ENCODE measurements at places on chromosomes 12 and 14.

- no peak for DNase-seq
Observed at GRCh38 chr12:130645751-130646150, 70.3 kb downstream of the RIMBP2 start.

DNA sequence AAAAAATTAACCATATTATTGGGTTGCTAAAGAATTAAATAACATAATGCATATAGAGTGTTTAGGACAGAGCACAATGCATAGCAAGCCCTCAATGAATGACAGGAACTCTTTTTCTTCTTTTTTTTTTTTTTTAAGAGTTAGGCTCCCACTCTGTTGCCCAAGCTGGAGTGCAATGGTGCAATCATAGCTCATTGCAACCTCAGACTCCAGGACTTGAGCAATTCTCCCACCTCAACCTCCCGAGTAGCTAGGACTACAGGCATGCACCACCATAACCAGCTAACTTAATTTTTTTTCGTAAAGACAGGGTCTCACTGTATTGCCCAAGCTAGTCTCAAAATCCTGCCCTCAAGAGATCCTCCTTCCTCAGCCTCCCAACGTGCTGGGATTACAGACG, 20.5 kb upstream of the MTERF2 start:
- no peak for DNase-seq

DNA sequence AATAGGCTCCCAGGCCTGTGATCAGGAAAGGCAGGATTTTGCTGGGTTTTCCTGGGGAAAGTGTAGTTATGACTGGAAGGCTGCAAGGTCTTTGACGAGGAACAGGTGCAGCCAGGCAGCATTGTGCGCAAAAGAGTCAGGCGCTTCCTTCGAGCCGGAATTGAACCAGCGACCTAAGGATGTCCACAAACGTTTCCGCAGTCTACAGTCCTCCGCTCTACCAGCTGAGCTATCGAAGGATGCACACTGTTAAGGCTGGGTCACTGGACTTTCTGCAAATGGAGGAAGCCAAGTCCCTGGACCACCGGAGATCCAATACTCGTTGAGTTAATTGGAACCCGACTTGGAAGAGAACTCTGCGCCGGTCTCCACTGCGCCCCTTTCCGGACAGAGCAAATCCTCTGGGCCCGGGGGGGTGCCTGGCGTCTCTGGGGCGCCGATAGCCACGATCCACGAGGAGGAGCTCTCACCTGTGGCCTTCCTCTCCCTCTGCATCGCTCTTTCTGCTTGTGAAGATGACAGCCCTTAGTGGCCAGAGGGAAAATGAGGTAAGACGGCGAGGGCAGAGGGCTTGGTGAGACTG, 18.4 kb upstream of the OR6S1 start:
- no peak for DNase-seq

DNA sequence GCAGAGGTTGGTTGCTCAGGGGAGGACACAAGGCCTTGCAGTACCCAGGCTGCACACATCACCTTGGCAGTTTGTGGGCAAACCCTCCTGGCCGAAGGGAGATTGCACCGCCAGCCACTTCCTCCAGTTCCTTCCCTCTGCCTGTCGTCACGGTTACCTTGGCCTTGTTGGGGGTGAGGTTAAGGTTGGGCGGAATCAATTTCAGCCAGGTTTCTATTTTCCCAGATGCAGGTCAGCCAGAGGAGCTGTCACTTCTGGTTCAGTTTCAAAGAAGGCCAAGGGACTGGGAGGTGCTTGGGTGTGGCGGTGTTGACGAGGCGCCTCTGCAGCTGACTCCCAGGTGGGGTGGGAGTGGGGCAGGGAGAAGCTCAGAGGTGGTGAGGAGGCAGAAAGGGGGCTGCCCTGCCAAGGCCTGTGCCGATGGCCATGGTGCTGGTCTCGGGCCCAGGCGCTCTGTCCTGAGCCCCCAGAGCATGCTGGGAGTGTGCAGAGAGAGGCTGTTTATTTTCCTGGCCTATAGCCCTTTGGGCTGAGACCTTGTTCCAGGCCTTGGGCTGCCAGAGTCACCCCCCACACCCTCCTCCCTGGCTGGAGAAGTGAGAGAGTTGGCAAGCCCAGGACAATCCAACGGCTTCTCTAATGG, 31.4 kb downstream of the JDP2 start:
- no peak for DNase-seq

DNA sequence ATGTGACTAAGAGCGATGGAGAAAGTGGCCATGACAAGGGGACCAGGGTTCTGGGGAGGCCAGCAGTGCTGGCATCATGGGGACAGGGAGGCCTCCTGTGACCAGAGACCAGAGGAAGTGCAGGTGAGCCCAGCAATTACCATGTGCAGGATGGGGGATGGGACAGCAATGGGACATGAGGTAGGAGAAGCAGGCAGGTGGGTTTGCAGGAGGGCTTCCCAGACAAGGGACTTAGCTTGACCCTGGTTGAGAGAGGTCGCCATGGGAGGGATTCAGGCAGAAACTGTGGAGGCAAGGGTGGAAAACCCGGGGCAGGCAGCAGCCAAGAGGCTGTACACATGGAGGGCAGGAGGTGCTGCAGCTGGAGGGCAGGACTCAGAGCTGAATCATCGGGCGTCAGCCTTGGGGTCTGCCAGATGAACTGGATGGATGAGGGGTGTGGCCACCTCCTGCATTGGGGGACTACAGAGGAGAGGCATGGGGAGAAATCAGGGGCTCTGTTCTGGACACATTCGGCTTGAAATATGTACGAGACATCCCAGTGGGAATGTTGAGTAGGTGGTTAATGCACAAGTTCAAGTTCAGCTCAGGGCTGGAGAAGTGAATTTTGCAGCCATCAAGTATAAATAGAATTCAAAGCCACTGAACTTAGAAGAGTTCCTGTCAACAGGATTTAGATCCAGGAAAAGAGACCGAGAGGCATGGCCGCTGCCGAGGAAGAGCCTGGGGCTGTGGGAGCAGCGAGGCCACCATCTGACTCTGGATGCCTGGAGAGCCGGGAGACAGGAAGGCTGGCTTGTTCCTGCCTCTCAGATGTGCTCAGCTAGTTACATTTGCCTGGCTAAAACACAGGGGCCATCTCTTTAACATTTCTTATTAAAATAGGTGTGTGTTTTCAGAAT, 36.6 kb downstream of the SFSWAP start:
- no peak for DNase-seq

GRCh38 chr14:36835128-36835527, 173.5 kb downstream of the PAX9 start:
- no peak for DNase-seq

- no peak for DNase-seq
Observed at GRCh38 chr12:6323340-6323994, 13.0 kb downstream of the PLEKHG6 start.

DNA sequence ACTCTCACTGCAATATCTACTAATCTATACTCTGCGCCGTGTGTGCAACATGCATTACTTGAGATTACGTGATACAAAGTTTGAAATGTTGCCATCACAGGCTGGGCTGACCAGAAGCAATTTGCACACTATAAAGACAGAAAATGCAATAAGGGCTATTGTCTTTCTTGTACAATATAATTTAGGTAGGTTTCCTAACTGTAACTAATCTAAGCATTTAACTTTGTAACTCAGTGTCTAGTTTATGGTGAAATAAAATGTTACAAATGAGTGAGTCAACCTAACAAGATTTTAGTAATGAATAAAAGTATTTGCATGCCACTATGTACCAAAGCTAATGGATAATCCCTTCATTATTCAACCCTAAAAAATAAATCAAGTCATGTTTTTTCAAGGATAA, 57.8 kb downstream of the LRP6 start:
- no peak for DNase-seq

DNA sequence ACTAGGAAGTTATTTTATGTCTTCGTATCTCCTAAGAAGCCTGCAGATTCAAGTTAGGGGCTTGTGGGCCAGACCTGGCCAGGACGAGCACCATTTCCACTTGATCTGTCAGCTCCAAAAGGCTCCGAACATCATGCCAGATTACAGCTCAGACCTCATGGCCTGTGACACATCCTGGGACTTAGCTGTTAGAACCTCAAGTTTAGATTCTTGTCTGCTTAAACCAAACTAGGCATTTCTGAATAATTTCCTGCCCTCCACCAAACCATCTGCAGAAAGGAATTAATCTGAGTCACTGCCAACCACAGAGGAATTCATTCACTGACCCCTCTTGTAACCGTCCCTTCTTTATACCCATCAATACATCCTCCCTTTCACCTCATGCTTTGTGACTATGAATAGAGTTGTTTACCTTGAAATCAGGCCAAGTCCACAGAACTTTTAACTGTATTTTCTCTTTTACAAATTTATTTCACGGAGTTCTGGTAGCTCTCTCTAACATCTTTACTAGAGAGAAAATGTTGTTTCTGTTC, 120.3 kb downstream of the FBXL14 start:
- no peak for DNase-seq

DNA sequence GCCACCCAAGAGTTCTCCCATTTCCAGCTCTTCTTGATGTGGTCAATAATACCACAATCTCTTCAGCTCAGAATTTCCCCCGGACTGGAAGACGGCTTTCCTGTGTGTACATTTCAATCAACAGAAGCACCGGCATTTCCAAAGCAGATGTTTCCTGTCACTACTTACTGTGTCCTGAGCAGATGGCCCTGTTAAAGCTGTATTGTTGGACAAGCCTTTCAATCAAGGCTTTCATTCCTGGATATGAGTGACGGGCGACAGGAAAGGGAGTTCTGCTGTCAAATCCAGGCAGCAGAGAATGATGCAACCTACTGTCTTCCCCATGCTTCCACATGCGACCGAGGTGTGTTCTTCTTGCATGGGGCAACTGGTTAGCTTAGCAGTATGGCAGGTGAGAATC, 76.4 kb upstream of the CCDC60 start:
- DNase-seq: no peak

- DNase-seq: peak; percentile 92
Observed at GRCh38 chr14:79278798-79279644, 932.3 kb downstream of the DIO2 start.

- DNase-seq: no peak
Observed at GRCh38 chr14:51939755-51940301, 49.5 kb upstream of the RTRAF start.

DNA sequence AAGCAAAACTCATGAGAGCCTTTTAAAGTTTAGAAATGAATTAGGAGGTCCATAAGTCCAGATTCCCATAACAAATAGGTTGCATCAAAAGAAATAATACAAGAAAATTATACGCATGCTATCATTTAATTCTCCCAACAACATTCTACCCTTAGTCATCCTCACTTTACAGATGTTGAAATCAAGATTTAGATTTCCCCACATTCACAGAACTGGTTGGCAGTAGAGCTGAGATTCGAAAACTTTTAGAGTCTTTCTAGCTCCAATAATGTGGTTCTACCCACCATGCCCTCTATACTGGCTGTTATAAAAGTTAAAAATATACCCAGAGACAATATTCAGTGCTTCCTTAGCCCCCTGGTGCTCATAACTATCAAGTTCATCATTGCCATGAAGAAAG, 56.6 kb upstream of the METAP2 start:
- DNase-seq: no peak

GRCh38 chr12:46483572-46484395, 111.2 kb upstream of the SLC38A2 start:
- DNase-seq: no peak

DNA sequence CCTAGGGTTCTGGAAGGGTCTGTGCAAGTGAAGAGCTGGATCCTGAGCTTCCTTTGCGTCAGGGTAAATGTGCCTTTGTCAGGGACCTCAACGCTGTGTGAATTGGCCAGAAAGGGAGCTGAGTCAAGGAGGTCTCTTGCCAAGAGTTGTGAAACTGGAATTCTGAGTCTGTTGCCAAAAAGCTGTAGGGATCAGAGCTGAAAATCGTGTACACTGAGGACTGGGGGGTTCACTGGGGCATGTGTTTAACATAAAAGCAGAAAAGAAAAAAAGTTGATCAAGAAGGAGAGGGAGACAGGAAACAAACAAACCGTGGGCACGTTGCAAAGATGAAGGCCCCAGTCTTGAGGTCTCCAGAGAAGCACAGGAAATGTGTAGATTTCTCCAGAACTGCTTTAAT, 1081.5 kb downstream of the VRK1 start:
- no peak for DNase-seq

GRCh38 chr12:44616402-44616801, 259.7 kb downstream of the NELL2 start:
- DNase-seq: no peak

DNA sequence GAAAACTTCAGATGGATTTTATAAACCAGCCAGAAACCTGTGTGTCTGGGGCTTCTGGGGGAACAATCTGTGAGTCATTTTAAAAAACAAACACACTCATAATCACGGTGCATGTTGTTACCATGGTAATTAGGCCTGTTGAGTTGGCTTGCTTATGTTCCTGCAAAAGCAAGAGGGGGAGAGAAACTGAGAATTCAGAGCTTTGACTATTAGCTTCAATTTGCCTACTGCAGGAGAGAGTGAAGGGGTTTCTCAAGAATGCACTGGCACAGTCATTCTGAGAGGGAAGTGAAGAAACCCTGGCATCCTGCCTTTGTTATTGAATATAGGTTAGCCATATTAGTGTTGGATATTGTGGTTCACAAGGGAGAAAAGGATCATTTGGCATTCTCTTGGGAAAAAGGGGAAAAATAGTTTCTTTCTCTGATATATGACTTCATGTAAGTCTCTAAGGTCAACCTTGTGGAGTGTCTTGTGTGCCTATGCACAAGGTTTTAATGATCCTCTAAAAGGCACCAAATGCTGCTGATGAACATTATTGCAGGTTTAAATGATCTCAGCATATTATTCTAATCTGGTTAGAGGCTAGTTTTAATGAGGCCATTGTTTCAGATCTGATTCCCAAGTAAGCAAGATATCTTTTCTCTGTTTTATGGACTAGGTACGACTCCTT, 12.9 kb downstream of the GNG2 start:
- DNase-seq: no peak

DNA sequence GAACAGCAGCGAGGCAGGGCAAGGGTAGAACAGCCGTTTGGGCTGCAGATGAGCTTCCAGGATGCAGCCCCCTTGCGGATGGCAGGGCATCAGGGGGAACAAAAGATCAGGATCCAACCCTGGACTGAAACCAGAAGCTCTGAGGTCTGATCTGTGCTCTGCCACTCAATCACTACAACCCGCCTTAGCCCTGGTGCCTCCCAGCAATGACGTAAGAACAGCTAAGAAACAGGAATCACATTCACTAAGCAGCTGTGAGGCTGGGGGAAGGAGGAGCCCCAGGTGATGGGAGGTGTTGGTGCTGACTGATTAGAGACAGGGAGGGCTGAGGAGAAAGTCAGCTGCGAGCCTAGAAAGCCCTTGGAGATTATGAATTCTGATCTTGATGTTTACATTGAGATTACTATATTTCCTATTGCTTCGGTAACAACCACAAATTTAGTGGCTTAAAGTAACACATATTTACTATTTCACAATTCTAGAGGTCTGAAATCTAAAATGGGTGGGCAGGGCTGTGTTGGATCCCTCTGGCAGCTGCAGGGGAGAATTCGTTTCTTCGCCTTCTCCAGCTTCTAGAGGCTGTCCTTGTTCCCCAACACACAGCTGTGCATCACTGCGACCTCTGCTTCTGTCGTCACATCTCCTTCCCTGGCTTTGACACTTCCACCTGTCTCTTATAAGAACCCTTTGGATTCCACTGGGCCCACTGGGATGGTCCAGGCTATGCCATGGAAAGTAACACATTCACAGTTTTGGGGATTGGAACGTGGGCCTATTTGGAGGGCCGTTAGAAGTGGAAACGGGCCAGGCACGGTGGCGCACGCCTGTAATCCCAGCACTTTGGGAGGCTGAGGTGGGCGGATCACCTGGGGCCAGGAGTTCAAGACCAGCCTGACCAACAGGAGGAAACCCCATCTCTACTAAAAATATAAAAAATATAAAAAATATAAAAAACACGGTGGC, 6.1 kb upstream of the CD9 start:
- DNase-seq: no peak

- DNase-seq: no peak
Observed at GRCh38 chr12:113808095-113808951, 157.8 kb downstream of the RBM19 start.

Data from upper lobe of right lung (tissue), 1 donor.